ENCODE measurements at places on chromosomes 4 and X.

GRCh38 chr4:8665406-8666360 is 73.1 kb downstream of the CPZ start:
- DNase-seq: no peak

- no peak for DNase-seq
Measured at GRCh38 chrX:50705042-50705441, 109.0 kb downstream of the SHROOM4 start.

GRCh38 chrX:144601010-144601409 is 646.3 kb upstream of the SPANXN1 start:
- DNase-seq: no peak

- no peak for DNase-seq
Measured at GRCh38 chr4:103076747-103077347, at the start of gene SLC9B2. SLC9B2 (minus strand) TSS chr4:103076761; CDS start chr4:103067550, 9,211 bp downstream.

GRCh38 chr4:141275834-141276233 is 55.1 kb downstream of the ZNF330 start:
- no peak for DNase-seq

DNA sequence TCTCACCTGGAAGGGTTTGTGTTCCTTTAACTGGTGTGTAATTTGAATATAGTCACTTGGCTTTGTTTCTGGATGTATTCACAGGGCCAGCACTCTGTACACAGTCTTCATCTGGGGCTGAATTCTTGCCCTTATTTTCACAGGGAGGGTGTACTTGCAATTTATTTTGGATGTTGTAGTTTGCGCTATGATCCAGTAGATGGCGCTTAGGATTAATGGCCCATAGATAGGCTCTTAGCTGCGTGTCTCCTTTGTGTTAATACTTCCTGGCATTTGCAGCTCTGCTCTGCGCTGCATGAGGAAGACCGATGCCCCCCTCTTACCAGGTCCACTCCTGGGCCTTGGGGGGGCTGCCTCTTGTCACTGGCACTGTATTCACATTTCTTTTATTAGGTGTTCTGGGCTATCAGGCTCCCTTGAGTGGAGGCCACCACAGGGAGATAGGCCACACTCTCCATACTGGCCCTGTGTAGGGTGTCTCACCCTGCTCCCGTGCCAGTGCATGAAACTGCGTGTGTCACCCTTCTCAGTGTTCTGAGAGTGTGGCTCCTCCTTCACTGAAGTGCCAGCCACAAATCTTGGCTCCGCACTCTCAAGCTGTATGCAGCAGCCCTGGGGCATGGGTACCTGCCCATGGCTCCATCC is 562.2 kb downstream of the ZIC3 start:
- peak; percentile 12 for DNase-seq

DNA sequence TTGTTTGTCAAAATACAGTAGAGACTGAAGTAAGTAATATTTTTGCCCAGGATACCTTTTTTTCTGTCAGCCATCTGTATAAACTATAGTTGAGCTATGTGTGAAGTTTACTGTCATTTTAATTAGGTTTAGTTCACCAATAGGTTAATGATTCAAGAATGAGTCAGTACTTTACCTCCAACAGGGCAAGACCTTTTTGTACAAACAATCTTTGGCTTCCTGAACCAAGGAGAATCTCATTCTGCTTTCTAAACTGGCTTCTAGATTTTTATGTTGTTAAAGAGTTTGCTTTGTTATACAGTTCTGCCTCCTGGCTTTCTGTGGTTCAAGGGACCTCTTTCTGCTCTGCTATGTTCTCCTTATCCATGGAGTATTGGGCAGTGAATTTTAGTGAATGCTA is 412.0 kb upstream of the NR3C2 start:
- no peak for DNase-seq

Measured in central memory CD4-positive, alpha-beta T cell (primary cell).